RWPE2 (cell line): ENCODE measurements at places on chromosomes 2 and 18.

DNA sequence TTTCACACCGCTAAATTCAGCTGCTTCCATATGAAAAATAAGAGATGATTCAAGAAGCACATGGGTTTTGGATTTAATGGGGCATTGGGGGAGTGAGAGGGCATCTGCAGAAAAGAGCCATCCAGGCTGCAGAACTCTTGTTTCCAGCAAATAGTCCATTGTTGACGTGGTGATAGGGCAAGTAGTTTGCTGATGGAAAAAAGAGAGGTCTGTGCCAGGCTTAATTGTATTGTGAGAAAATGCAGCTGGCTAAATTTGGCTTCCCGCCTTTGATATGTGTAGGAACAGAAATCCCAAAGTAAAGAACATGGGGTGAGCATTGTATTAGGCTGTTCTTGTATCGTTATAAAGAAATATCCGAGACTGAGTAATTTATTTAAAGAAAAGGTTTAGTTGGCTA lies 199.5 kb downstream of the SETBP1 start:
- no peak overlapping the region for H3K4me3 ChIP-seq
- DNase-seq: no peak
- H3K36me3 ChIP-seq: no peaks in the 10 kb centered on the region
- no peak overlapping the region for H3K27ac ChIP-seq

DNA sequence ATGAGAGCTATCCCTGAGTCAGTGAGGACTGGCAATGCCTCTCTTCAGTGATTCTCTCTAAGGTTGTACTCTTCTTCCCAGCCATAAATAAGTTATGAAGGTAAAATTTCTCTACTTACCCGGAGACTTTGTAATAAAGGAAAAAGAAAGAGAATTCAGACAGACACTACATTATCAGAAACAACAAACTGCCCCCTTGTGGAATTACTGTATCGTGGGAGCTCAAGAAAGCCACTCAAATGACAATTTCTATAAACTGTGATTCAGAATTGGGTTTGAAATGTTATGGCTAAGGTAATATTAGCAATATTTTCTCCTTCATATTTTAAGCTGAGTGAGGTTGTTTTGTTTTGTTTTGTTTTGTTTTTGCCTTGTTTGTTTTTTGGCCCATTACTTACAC lies 155.8 kb upstream of the TANK start:
- H3K4me1 ChIP-seq: no peaks in the 10 kb centered on the region
- no peaks in the 10 kb centered on the region for H3K36me3 ChIP-seq
- H3K4me3 ChIP-seq: no peak overlapping the region
- no peak overlapping the region for H3K27ac ChIP-seq
- DNase-seq: no peak

DNA sequence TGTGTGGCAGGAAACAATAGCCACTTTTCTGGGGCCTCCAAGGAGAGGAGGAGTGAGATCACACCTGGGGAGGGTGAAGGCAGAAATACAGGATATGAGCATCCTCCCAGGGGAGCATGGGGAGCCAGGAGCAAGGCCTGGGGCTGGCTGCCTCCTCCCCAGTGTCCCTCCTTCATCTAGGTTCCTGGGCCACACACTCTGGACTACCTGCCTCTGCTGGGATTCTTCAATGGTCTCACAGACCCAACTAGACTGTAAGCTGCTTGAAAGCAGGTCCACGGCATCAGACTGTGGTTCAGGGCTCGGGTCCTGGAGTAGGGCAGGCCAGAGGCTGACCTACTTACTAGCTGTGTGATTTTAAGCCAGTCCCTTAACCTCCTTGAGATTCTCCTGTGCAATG lies 94.0 kb downstream of the MCFD2 start:
- no peak for DNase-seq
- peaks cover 3% of the 10 kb centered on the region for H3K4me1 ChIP-seq
- no peaks in the 10 kb centered on the region for H3K36me3 ChIP-seq
- no peaks in the 10 kb centered on the region for H3K27me3 ChIP-seq
- no peak overlapping the region for H3K4me3 ChIP-seq
- no peak overlapping the region for H3K27ac ChIP-seq

DNA sequence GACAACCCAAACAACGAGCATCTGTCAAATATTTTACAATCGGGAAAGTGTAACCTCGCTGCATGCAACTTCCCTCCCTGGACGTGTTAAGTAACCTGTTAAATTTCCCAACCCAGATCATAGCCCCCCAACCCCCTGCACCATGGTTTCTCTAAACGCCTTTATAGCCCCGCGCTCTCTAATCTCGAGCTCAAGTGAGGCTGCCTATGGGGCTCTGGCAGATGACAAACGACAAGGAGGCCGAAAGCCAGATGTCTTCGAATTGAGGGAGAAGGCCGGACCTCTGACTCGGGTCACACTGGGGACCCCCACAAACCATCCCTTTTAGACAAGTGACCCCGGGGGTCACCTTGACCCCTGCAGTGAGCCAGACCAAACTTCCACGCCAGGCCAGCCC lies 526 bp downstream of the COX7A2L start:
- no peak for DNase-seq
- H3K36me3 ChIP-seq: no peaks in the 10 kb centered on the region

- no peaks in the 10 kb centered on the region for H3K27me3 ChIP-seq
- H3K4me1 ChIP-seq: no peaks in the 10 kb centered on the region
- no peak for DNase-seq
- no peak overlapping the region for H3K27ac ChIP-seq
- H3K4me3 ChIP-seq: no peak overlapping the region
Observed at GRCh38 chr2:36290306-36290856, 65.2 kb upstream of the CRIM1 start.

- DNase-seq: no peak
- peaks cover 14% of the 10 kb centered on the region for H3K4me1 ChIP-seq
- H3K27ac ChIP-seq: peak overlapping the region; percentile 68
- H3K36me3 ChIP-seq: peaks cover 32% of the 10 kb centered on the region
- H3K4me3 ChIP-seq: peak overlapping the region; percentile 57
- H3K27me3 ChIP-seq: no peaks in the 10 kb centered on the region
Observed at GRCh38 chr18:74148543-74149070, 284 bp downstream of the TIMM21 start.

DNA sequence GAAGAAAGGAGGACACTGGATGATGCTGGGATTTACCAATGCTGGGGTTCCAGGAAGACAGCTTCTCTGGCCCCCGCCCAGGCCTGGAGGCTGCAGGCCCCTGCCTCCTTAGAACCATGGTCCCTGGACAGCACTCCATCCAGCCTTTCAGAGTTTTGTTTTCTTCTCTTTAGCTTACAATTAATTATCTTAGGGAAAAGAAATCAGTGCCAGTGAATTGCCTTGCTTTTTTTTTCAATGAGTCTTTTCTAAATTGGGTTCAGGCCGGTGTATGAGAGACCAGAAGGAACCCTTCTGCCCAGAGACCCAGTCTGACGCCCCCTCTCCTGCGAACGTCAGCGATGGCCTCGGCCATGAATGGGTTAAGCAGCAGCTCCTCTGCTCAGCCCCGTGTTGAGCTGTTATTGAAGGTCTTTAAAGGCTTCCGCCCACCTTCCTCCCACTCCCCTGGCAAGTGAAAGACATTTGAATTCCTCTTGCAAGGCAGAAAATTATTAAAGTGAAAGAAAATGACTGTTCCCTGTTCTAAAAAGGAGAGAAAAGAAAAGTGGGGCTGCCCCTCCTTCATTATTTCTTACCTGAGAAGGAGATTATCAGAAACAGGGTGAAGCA lies 65.7 kb upstream of the CHMP1B start:
- H3K36me3 ChIP-seq: no peaks in the 10 kb centered on the region
- H3K27me3 ChIP-seq: no peaks in the 10 kb centered on the region
- H3K4me1 ChIP-seq: no peaks in the 10 kb centered on the region
- H3K4me3 ChIP-seq: no peak overlapping the region

DNA sequence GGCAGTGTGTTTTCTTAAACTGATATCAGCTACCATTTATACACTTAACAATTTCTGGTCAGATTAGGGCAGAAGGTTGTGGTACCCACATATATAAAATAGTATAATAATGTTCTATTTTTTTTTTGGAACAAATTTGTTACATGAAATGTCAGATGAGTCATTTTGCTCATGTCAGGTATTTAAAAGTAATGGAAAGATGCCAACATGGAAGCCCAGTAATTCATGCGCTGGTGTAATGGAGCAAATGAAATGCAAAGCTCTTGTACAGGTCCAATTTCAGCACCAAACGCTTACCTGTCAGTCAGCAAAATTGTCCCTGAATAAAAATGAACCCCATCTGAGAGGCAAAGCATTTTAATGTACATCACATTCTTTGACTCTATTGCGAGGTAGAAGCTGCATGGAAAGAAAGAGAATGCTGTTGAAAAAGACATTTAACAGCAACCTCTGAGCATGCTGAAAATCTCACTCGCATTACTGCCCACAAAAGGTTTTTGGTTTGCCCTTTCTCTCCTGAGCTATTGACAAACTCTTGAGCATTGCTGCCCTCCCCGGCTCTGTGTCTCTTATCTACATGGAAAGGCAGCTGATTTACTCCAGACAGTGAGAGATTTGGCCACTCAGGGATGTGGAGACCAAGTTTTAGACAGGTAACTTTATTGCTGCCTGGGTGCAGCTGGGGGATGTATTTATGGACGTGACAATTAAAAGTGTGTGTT lies 217.5 kb downstream of the CAMKMT start:
- H3K36me3 ChIP-seq: no peaks in the 10 kb centered on the region
- H3K27ac ChIP-seq: peak overlapping the region; percentile 87
- no peak overlapping the region for H3K4me3 ChIP-seq
- H3K4me1 ChIP-seq: peaks cover 35% of the 10 kb centered on the region

DNA sequence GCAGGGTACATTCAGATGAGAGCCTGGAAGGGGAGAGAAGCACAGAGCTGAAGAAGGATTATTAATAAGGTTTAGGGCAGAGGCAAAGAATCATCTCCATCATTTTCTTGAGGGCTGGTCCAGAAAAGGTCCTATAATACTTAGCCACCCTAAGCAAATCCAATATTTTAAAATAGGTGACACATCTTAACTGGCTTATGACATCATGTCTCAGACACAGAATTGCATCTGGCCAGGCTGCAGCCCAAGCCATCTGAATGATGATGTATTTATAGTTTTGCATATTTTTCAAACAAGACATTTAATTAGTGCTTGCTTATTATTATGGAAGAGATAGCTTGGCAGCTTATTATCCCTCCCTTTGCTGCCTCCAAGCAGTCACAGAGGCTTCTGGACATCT lies 571.3 kb downstream of the SUCLG1 start:
- no peaks in the 10 kb centered on the region for H3K4me1 ChIP-seq
- H3K27me3 ChIP-seq: peaks cover 2% of the 10 kb centered on the region
- DNase-seq: no peak
- H3K27ac ChIP-seq: no peak overlapping the region

GRCh38 chr2:109463891-109464290 lies 149.9 kb downstream of the SEPTIN10 start:
- peaks cover 12% of the 10 kb centered on the region for H3K4me1 ChIP-seq
- H3K27ac ChIP-seq: no peak overlapping the region
- no peaks in the 10 kb centered on the region for H3K36me3 ChIP-seq
- H3K27me3 ChIP-seq: no peaks in the 10 kb centered on the region

DNA sequence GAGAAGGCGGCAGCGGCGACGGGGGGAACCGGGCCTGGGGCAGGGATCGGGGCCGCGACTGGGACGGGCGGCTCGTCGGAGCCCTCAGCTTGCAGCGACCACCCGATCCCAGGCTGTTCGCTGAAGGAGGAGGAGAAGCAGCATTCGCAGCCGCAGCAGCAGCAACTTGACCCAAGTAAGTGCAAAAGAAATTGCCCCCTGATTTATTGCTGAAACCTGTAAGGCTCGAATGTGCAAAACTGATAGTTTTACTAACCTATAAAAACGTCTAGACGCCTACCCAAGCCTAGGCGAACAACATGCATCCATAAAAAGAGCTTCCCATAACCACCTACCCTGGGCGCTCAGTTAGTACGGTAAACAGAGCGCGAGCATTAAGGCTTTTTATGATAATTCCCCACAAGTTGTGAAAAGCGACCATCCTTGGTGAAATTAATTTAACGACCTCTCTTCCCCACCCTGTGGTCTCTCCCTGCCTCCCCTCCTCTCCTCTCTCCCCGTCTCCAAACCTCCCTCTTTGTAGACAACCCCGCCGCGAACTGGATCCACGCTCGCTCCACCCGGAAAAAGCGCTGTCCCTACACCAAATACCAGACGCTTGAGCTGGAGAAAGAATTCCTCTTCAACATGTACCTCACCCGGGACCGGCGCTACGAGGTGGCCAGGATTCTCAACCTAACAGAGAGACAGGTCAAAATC lies 1.0 kb downstream of the HOXD9 start:
- peaks cover 17% of the 10 kb centered on the region for H3K36me3 ChIP-seq
- no peaks in the 10 kb centered on the region for H3K27me3 ChIP-seq
- DNase-seq: no peak

DNA sequence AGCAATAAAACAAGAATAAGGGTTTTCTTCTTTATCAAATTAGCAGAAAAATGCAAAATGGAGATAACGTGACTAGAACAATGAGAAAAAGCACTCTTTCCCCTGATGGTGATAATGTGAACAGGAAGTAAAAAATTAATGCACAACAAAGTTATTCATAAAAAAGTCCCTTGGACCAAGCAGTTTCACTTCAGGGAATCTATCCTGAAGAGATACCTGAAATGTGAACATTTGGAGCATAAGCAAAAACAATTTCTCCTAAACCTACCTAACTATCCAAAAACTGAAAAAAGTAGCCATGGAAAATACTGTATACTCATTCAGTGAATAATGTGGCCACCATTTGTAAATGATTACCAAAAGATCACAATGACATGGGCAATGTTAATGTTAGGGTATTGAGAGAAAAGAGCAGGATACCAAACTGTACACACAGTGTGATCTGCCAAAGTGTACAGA lies 48.7 kb downstream of the TRIP12 start:
- H3K4me1 ChIP-seq: no peaks in the 10 kb centered on the region
- H3K36me3 ChIP-seq: peaks cover 64% of the 10 kb centered on the region
- no peaks in the 10 kb centered on the region for H3K27me3 ChIP-seq
- no peak for DNase-seq
- H3K4me3 ChIP-seq: no peak overlapping the region
- no peak overlapping the region for H3K27ac ChIP-seq

GRCh38 chr2:235723811-235724465 lies 230.1 kb downstream of the AGAP1 start:
- no peaks in the 10 kb centered on the region for H3K36me3 ChIP-seq
- peaks cover 14% of the 10 kb centered on the region for H3K4me1 ChIP-seq
- H3K27me3 ChIP-seq: no peaks in the 10 kb centered on the region
- no peak overlapping the region for H3K4me3 ChIP-seq
- no peak for DNase-seq
- H3K27ac ChIP-seq: no peak overlapping the region

GRCh38 chr2:205017912-205018311 lies 472.6 kb downstream of the PARD3B start:
- no peak for DNase-seq
- no peak overlapping the region for H3K27ac ChIP-seq

- no peak overlapping the region for H3K27ac ChIP-seq
- H3K36me3 ChIP-seq: no peaks in the 10 kb centered on the region
- H3K27me3 ChIP-seq: no peaks in the 10 kb centered on the region
- no peak overlapping the region for H3K4me3 ChIP-seq
Observed at GRCh38 chr2:108944601-108945331, 44.3 kb downstream of the EDAR start.

GRCh38 chr18:31942291-31942998 lies 483 bp downstream of the TRAPPC8 start:
- peaks cover 8% of the 10 kb centered on the region for H3K4me1 ChIP-seq
- DNase-seq: no peak
- H3K27ac ChIP-seq: peak overlapping the region; percentile 74
- H3K36me3 ChIP-seq: peaks cover 16% of the 10 kb centered on the region
- no peaks in the 10 kb centered on the region for H3K27me3 ChIP-seq

- no peaks in the 10 kb centered on the region for H3K36me3 ChIP-seq
- no peaks in the 10 kb centered on the region for H3K4me1 ChIP-seq
- no peak overlapping the region for H3K27ac ChIP-seq
- H3K27me3 ChIP-seq: no peaks in the 10 kb centered on the region
- DNase-seq: no peak
- H3K4me3 ChIP-seq: no peak overlapping the region
Observed at GRCh38 chr2:52629944-52630343, 1137.7 kb upstream of the CHAC2 start.

- no peaks in the 10 kb centered on the region for H3K36me3 ChIP-seq
- no peaks in the 10 kb centered on the region for H3K4me1 ChIP-seq
- no peak for DNase-seq
- H3K27me3 ChIP-seq: no peaks in the 10 kb centered on the region
- H3K27ac ChIP-seq: no peak overlapping the region
Observed at GRCh38 chr2:227766373-227766883, 20.7 kb downstream of the SCYGR8 start.
